Stimulated activated CD8-positive, alpha-beta memory T cell treated with anti-CD3 and anti-CD28 coated beads, Interleukin-7, amount 100 ng/mL, for 1 hour (primary cell): ENCODE measurements at places on chromosomes 11 and 22.

GRCh38 chr11:34478845-34479663 lies 34.5 kb downstream of the ELF5 start:
- no peak for DNase-seq

GRCh38 chr22:45469281-45470073 lies 33.2 kb upstream of the FBLN1 start:
- no peak for DNase-seq

GRCh38 chr22:43308060-43308830 lies 34.9 kb downstream of the SCUBE1 start:
- no peak for DNase-seq

GRCh38 chr22:44884968-44885805 lies 124.6 kb downstream of the PHF21B start:
- no peak for DNase-seq

- no peak for DNase-seq
Observed at GRCh38 chr22:25629613-25630012, 65.1 kb downstream of the GRK3 start.

DNA sequence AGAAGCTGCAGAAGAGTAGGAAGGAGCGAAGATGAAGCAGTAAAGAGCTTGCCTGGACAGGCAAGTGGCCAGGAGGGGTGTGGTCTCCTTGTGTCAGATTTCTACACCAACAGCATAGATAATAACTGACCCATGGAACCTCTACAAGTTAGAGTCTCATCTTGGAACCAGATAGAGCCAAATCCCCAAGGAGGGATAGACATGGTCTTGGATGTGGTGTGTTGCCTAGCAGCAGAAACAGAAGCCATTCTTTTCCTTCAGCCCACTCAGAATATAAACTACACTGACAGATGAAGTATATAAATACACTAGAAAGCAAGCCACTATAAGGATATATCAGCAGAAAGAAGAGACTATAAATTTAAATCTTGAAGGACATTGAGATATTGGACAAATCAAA lies 4.3 kb upstream of the CARD16 start:
- no peak for DNase-seq

DNA sequence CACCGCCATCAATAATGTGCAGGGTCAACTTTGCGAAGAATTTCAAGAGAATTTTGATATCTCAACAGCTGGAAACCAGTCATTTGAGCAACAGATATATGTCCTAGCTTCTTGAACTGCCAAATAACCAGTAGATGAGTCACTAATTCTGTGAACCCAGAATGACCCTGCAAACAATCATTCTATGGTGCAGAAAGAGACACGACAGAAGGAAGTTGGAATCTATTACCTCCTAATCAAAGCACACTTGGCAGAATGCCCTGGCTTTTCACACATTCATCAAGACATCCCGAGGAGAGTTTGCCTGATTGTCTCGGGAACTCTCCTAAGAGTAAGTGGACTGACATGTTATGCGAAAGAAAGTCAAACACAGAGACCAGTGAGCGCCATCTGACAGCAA lies 621.1 kb downstream of the OPCML start:
- DNase-seq = no peak

GRCh38 chr11:119780222-119780953 lies 51.4 kb upstream of the NECTIN1 start:
- DNase-seq = no peak

DNA sequence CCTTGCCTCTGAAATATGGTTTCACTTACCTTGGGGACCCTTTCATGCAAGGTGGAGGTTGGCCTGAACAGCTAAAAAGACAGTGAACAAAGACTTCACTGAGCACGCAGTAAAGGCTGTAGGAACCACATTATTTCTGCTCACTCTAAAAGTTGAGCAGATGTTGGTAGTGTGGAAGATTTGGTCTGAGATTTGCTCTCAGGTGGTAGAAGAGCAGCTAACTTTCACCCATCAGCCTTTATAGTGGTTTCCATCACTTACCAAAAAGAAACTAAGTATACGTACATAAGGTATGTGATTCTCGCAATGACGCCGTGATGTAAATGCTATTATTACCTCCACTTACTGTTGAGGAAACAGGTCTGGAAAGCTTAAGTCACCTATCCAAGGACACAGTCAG lies 47.3 kb downstream of the PRR5L start:
- no peak for DNase-seq

GRCh38 chr11:36008584-36008983 lies 64.7 kb downstream of the LDLRAD3 start:
- DNase-seq = no peak

- DNase-seq = no peak
Observed at GRCh38 chr11:119566319-119566718, 143.3 kb upstream of the THY1 start.

GRCh38 chr22:36900225-36900624 lies 13.2 kb upstream of the CSF2RB start:
- no peak for DNase-seq

DNA sequence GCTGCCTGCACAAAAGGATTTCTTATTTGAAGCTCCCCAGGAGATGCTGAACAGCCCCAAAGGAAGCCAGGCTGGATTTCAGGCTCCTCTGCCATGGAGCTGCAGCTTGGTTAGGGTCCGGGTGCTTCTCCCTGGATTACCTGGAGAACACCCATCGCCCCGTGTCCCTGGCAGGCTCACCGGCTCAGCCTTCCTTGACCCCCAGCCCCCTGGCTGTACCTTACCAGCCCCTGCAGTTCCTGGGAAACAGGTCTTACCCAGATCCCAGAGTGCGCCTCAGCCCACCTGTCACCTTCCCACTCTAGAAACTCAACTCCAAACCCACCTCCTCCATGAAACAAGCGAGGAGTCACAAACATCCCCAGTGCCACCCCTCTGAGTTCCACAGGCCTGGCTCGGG lies 45.3 kb upstream of the CD5 start:
- DNase-seq = no peak

- no peak for DNase-seq
Observed at GRCh38 chr11:65653229-65654225, 9.2 kb downstream of the RELA start.

- DNase-seq = no peak
Observed at GRCh38 chr11:126640186-126640585, 284.7 kb downstream of the ST3GAL4 start.

GRCh38 chr11:131645237-131645636 lies 274.8 kb downstream of the NTM start:
- no peak for DNase-seq

DNA sequence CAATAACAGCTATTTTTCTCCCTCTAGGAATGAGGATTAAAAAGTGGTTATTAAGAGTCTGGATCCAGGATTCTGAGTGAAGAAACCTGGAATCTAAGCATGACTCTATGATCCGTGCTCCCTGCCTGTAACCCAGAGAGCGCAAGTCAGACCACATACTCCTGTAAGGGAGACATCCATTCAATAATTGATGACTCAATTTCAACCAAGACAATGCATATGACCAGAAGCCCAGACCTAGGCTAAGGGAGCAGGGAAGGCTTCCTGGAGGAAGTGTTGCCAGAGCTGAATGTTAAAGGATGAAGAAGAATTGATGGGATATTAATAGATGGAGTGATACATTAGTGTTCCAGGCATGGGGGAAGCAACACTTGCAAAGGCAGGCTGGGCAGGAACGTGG lies 13.8 kb upstream of the PAMR1 start:
- no peak for DNase-seq

GRCh38 chr11:112762707-112763090 lies 198.5 kb upstream of the NCAM1 start:
- DNase-seq = no peak

DNA sequence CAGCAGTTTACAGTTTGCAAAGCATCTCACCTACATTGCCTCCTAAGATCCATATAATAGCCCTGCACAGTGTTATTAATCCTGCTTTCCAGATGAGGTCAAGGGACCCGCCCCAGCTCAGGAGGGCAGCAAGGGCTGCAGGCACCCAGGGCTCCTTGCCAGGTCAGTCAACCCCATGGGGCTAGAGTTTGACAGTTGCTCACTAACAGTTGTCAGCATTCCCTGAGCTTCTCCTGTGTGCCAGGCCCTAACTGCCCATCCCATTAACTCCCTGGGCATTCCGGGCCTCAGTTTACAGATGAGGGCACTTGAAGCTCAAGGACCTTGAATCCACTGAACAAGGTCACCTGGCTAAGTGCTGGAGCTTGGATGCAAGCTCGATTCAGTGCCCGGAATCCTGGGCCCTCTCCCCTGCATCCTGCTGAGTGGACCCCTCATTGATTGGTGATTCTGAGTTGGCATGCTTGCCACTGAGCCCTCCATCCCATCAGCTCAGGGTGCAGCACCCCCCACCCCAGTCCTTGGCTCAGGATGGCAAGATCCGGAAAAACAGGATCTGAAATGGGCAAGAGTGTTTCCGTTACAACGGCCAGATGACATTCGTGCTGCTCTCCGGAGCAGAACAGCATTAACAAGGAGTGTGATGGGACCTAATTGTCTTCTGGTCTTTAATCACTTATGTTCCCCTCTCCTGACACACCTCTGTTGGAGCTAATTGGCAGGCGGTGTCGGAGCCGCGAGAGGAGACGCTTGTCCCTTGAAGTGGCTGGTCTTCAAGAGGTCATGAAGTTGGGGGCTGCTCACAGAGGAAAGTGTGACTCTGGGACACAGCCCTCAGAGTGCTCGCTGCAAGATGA lies 87.4 kb upstream of the SHISAL1 start:
- DNase-seq = no peak

DNA sequence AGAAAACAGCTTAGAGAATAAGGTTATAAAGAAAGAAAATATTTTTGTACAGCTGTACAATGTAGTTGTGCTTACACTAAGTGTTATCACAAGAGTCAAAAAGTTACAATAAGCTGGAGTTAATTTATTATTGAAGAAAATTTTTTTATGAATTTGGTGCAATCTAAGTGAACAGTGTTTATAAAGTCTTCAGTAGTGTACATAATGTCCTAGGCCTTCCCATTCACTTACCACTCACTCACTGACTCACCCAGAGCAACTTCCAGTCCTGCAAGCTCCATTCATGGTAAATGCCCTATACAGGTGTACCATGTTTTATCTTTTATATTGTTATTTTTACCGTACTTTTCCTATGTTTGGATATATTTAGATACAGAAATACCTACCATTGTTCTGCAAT lies 34.7 kb downstream of the GDPD4 start:
- DNase-seq = no peak

- DNase-seq = no peak
Observed at GRCh38 chr22:18111759-18112330, 1.2 kb downstream of the TUBA8 start.

DNA sequence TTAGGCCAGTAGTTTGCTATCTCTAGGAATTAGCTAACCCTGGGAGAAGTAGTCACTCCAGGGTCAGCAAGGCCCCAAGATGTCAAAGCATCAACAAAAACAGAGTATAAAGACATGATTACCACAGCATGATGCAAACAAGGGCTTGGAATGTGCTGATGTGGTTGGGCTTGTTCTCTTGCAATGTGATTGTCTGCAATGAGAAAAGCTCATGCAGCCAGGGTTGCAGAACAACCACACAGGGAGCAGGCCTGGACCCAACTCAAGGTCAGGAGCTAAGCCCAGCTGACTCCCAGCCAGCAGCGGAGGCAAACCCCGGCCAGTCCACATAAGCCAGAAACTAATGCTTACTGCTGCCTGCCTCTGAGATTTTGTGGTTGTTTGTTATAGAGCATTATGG lies 132.4 kb upstream of the ZC3H12C start:
- DNase-seq = no peak

DNA sequence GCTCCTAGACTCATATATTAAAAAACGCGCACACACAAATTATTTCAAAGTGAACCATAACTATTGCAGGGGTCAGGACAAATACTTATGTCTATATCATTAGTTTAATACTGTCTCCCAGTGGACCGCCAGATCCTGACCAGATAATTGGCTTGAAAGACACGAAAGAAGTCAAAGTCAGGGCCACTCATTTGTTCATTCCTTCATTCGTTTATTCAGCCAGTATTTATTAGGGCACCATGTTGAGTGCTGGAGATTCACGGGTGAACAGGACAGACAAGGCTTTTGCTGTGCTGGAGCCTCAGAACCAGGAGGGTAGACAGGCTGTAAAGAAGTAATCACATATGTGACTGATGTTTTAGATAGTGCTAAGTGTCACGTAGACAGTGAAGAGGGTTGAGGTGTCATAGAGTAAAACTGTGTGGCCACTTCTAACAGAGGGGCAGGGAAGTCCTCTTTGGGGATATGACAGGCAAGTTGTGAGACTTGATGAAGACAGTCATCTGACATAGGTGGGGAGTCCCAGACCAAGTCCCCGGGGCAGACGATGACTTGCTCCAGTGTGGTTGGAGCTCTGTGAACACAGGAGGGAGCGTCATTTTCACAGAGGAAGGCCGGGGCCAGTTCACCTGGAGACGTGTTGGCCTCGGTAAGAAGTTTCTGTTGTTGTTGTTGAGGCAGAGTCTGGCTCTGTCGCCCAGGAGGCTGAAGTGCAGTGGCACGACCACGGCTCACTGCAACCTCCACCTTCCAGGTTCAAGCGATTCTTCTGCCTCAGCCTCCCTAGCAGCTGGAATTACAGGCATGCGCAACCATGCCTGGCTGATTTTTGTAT lies 25.9 kb downstream of the RBX1 start:
- DNase-seq = no peak

DNA sequence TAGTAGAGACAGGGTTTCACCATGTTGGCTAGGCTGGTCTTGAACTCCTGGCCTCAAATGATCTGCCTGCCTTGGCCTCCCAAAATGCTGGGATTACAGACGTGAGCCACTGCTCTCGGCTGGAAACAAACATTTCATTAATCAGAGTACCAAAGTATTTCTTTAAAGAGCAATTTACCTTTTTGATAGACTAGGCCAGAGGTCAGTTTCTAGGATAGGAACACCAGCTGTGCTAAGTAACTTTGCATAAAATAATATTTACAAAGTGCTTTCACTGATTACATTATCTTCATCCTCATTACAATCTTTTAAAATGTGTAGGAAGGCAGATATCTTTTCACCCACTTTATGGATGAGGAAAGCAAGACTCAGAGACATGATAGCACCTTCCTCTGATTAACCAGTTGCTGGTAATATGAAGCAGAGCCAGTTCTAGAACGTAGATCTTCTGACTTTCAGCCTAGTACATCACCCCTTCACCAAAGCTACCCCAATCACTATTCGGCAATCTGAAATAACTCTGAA lies 355.2 kb downstream of the SOX6 start:
- no peak for DNase-seq

GRCh38 chr11:44404736-44405395 lies 94.9 kb upstream of the ALX4 start:
- no peak for DNase-seq

- no peak for DNase-seq
Observed at GRCh38 chr11:118621071-118621783, 13.8 kb downstream of the PHLDB1 start.

DNA sequence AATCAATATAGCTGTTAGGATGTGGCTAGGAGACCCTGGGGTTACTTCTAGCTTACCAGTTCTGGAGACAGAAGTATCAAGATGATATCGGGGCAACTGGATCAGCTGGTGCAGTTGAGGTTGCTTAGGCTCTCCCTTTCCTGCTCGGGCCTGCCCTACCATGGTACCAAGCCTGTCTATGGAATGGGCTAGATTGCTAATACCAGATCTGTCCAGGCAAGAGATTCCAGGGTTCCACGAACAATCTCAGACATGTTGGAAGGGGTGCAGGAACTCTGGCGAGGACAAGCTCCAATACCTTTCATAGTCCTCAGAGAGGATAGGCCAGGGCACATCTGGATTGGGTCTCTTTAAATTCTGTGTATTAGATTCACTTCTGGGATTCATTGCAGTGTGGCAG lies 53.8 kb downstream of the ADM start:
- DNase-seq = no peak
